Cardiac septum (tissue), 1 donor: ENCODE measurements at places on chromosomes 7 and 10. TPM values are rescaled to one million over a fixed set of nuclear protein-coding genes. Genes with fewer than 3 reads are reported as not detected.

GRCh38 chr7:75866114-75866488 is 12.7 kb upstream of the RHBDD2 start:
- DNase-seq, result no peak

DNA sequence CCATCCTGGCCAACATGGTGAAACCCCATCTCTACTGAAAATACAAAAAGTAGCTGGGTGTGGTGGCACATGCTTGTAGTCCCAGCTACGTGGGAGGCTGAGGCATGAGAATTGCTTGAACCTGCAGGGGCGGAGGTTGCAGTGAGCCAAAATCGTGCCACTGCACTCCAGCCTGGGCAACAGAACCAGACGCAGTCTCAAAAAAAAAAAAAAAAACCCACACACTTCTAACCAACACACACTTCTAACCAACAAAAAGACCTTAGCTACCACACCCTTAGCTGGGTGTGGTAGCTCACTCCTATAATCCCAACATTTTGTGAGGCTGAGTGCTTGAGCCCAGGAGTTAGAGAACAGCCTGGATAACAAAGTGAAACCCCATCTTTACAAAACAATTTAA is 33.9 kb upstream of the SPOCK2 start:
- no peak for DNase-seq

DNA sequence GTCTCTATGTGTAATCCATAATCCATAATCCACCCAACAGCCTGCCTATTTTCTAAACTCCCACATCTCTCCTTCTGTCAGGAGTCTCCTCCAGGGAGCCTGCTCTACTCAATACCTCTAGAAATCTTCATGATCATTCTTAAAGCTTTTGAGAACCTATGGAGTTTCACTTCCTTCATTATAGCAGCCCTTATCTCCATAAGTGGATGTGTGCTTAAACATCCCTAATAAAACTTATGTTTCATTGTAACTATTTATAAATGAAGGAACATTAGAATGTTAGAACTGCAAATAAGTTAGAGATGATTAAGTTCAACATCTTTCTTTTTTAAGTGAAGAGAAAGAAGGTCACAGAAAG is 8.5 kb downstream of the CPED1 start:
- DNase-seq, result no peak

- DNase-seq, result peak; percentile 88
Observed at GRCh38 chr10:95308389-95309302, 17.8 kb upstream of the PDLIM1 start.

GRCh38 chr7:75881436-75882095 is 2.7 kb downstream of the RHBDD2 start:
- no peak for DNase-seq

- no peak for DNase-seq
Observed at GRCh38 chr7:129713544-129713943, 102.0 kb downstream of the NRF1 start.

DNA sequence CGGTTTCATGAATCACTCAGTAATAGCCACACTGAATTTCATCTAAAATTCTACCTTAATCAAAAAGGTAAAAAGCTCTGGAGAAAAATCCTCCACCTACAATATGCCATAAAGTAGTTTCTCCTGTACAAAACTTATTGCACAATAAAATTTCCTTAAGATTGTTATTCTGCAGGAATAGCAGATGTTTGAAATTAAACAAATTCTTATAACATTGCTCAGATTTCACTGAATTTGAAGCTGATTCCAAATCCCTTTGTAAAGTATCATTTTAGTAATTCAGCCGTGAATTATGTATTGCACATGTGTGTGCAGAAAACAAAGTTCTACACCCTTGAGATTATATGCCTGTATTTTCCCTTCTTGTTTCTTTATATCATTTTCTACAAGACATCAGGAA is 123.8 kb downstream of the AMPH start:
- DNase-seq, result no peak

DNA sequence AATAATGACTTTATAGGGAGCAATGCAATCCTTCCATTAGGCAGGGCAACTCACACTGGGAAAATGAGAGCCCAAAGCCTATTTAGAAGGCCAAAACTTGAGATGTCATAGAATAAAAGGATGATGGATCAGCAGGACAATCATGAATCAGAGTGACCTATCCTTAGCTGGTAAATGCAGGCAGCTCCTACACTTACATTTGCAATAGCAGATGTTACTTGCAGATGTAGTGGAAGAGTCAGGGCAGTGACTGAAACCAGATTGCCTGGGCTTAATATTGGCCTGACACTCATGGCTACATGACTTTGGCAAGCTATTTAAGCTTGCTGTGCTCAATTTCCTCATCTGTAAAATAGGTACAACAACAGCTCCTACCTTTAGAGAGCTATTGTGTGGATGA is 98.7 kb downstream of the PRTFDC1 start:
- DNase-seq, result no peak

GRCh38 chr7:32865448-32866030 is 26.0 kb downstream of the KBTBD2 start:
- DNase-seq, result no peak

DNA sequence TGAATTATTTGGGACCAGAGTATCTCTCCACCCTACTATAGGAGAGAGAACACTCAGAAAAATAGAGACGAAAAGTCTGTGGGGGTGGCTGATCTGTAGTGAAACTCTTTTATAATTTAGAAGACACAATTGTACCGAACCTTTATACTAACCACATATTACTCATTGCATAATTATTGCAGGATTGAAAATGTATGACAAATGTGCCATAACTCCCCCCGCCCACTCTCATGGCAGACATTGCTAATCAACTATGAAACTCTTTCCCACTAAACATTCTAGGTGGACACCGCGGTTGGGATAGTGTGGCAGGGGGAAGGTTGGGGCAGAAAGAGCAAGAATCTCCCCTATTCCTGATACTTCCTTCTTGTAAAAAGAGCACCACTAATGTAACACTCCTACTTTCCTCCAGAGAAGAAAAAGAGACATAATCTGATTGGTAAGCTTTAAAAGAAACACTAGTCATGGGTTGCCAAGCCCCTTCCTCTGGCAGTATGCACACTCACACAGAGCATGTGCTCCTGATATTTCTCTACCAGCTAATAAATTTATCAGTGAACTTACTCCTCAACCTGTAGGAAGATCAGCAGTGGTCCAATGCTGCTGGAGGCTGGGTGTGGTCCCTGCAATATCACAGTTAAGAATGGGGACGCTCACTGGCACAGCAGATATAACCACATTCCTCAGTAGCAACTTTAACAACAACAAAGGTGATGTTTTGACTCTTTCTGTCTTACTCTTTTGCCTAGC is 18.7 kb upstream of the ARID5B start:
- no peak for DNase-seq

DNA sequence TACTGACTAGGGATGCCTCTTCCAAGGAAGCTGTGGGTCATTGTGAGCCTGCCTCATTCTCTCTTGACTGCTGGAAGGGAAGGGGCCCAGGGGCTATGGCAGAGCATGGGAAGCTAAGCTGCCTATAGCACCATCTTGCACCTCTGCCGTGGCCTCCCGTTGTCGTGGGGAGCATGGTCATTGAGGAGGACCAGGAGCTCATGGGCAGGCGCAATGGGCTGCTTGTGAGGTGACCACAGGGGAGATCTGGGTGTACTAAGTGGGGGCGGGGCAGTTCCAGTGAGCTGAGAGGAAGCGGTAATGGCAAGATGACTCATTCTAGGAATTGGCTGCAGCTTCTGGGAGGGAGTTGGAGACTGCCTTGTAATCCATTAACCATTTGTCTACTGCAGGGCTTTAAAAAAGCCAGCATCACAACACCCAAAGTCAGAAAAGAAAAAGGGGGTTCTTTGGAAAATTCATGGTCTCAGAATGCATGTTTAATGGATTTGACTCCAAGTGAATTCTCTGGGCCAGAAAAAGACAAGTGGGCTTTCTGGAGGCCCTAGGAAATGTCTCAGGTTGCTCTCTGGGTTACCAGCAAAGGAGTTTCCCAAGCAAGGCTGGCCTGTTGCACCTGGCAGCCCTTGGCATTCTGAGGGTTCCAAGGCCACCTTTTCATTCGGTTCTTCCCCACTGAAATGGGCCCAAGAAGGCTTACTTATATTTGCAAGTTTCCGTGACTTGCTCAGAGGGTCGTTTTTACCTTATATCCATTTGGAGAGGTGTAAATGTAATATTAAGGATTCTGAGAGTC is 3.6 kb downstream of the DUSP5 start:
- peak; percentile 91 for DNase-seq

GRCh38 chr10:11135709-11136108 is 118.0 kb downstream of the CELF2 start:
- DNase-seq, result no peak

DNA sequence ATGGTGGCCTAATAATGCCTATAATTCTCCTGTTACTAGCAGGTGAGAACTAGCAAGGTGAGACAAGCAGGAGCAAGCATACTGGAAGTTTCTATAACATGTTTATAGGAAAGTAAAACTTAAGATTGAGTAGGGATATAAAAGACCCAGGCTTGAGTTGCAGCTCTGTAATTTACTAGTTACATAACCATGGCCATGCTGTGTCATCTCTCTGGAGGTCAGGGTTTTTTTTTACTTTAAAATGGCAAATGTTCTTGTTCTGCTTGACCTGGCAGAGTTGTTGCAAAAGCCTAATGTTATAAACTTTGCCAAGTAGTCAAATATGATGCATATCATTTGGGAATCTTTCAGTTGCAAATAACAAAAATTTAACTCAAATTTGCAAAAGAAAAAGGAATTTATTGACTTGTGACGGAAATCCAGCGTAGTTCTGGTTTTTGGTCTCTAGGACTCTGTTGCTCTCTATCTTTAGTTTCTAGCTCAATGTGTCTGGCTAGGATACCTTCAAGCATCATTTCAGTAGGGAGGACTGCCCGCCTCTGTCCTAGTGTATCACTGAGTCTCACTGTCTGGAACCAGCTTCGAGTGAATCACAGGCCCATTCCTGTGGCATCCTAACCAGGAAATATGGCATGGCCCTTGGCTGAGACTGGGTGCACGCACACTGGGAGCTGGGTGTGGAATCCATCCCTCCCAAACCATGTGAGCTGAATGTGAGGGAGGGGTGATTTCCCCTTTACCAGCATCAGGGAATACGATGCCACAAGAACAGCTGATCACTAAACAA is 67.9 kb downstream of the ADAM22 start:
- no peak for DNase-seq

DNA sequence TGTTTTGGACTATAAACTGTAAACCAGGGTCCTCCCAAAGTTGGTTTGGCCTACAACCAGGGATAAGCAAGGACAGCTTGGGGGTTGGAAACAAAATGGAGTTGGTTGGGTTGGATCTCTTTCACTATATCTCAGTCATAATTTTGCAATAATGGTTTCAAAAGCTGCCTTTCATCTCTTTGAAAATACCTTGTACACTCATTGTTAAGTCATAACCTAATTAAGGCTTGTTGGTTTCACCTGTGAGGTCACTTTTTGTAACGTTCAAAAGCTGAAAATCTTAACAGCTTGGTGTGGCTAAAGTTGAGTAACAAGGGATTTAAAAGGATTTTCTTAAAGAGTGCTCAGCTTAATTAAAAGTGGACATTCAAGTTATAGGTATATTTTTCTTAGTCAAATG is 476.1 kb downstream of the IPMK start:
- DNase-seq, result no peak

DNA sequence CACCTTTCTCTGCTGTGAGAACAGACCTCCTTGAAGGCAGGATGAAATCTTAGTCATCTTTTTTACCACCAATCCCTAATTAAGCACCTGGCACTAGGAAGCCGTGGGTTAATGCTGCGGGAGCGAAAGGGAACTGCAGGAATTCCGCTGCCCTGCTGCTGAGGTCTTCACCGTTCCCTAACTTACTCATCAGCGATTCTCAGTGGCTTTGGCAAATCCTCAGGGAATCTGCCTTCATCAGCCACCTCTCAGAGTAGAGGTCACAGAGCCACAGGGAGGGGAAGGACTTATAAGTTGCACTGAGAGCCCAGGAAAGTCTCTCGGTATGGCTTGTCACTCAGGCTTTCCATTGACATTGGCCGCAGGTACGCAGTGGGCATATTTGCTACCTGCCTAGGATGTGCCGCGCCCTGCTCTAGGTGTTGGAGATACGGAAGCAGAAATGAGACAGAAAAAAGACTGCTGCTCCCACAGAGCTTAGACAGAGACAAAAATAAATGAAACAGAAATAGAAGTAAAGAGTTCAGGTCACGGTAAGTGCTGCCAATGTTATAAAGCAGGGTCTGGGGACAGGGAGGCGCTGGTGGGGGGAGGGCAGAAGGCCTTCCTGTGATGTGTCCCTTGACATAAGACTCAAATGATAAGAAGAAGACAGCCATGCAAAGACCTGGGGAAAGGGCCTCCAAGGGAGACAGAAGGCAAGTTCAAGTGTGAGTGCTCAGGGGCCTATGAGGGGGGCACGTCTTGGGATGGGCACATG is 72.6 kb upstream of the OPALIN start:
- no peak for DNase-seq

- peak; percentile 50 for DNase-seq
Observed at GRCh38 chr7:381211-382042, 91.5 kb downstream of the FOXL3 start.

- DNase-seq, result peak; percentile 62
Observed at GRCh38 chr7:157428554-157428945, 91.7 kb downstream of the DNAJB6 start.

DNA sequence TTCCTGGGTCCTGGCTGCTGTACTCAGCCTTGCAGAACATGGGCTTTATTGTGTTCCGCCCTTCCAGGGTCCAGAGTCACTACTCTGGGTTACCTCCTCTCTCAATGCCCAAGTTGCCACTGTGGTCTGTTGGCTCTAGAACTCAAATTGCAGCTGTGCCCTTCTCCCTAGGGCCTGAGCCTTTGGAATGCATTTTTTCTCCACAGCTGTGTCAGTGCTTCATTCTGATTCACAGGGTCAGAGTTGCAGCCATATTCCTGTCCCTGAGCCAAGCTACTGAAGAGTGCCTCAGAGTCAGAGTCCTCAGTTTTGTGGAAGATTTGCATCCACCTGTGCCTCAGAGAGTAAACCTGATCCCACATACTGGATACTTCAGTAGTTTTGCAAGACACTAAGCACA is 167.5 kb downstream of the ITGB1 start:
- DNase-seq, result no peak

GRCh38 chr7:151837285-151838042 is 39.5 kb downstream of the PRKAG2 start:
- no peak for DNase-seq

DNA sequence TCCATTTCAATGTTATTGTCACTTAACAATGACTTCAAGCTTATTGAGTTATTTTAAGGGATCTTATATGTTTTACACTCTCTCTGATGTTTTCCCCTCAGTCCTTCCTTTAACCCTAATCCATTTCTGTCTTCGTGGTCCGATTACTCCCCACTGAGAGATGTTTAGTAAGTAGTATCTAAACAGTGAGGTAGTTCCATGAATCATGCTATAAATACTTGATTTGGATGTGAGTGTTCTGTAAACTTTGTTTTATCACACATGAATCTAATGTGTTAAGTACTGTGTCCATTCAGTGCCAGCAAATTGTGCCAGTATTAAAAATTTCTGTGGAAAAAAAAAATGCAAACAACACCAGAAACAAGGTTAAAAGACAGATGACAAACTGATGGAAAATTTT is 18.6 kb downstream of the RPP30 start:
- no peak for DNase-seq

Gene EIF5AL1
- total RNA-seq, result 0.08 TPM

Gene GIMAP8
- 16.3 TPM for total RNA-seq

Gene UCMA
- not detected for total RNA-seq

Gene MGMT
- 11.4 TPM for total RNA-seq

Gene ELFN1
- total RNA-seq, result 7.4 TPM

Gene THSD7A
- 3.4 TPM for total RNA-seq

Gene FFAR4
- total RNA-seq, result 0.08 TPM

Gene ZP3
- not detected for total RNA-seq

Gene SCART1
- 1.0 TPM for total RNA-seq

Gene MICALL2
- 19.7 TPM for total RNA-seq

Gene SEMA3E
- total RNA-seq, result 0.70 TPM

Gene GSDME
- 7.5 TPM for total RNA-seq
